ENCODE measurements at places on chromosomes 2 and 18.
A peak's percentile ranks its signal among the peaks of the same experiment; 100 is the strongest.

- DNase-seq: no peak
Measured at GRCh38 chr2:37782155-37782673, 110.8 kb upstream of the CDC42EP3 start.

GRCh38 chr2:35428548-35428947 is 927.0 kb upstream of the CRIM1 start:
- DNase-seq: peak; percentile 46

GRCh38 chr18:2281086-2281485 is 290.2 kb downstream of the METTL4 start:
- DNase-seq: no peak

- DNase-seq: no peak
Measured at GRCh38 chr2:64273524-64274398, 129.5 kb upstream of the PELI1 start.

DNA sequence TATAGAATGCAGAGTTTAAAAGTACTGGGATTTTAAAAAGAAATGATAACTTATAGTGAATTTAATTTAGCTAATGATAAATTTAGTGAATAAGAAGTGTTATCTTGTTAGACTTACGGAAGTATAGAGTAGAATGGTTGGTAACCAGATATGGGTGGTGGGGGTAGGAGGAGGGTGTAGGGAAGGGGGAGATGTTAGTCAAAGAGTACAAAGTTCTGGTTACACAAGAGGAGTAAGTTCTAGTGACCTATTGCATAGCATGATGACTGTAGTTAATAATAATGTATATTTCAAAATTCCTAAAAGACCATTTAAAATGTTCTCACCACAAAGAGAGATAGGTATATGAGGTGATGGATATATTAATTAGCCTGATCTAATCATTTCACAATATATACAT is 184.8 kb upstream of the STON1 start:
- DNase-seq: no peak

DNA sequence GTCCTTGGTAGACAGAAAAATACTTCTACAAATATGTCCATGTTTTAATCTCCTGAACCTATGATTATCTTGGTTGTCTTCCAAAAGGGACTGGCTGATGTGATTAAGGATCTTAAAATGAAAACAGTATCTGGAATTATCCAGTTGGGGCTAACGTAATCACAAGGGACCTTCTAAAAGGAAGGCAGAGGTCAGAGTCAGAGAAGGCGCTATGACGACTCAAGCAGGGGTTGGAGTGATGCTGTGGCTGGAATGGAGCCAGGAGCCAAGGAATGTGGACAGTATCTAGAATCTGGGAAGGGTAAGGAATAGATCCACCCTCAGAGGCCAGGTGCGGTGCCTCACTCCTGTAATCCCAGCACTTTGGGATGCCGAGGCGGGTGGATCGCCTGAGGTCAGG is 4.2 kb upstream of the USP14 start:
- DNase-seq: no peak

GRCh38 chr2:74566754-74567085 is 12.2 kb downstream of the DOK1 start:
- DNase-seq: no peak

- no peak for DNase-seq
Measured at GRCh38 chr2:128261245-128262128, 57.2 kb downstream of the HS6ST1 start.

DNA sequence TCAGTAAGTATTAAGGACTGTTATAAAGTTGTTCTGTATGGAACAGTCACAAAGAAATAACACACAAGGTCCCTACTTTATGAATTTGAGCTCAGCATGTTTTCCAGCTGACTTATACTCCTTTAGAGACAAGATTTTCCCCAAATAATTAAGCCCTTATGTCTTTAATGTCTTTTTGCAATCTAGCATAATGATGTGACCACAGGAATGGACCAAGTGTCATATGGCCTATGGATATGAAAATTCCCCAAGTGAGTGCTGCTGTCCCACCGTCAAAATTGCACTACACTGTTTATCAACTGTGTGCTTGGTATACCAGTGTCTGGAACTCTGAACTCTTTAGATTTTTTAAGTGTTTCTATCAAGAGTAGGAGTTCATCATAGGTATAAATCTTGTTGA is 369.6 kb downstream of the PID1 start:
- no peak for DNase-seq

DNA sequence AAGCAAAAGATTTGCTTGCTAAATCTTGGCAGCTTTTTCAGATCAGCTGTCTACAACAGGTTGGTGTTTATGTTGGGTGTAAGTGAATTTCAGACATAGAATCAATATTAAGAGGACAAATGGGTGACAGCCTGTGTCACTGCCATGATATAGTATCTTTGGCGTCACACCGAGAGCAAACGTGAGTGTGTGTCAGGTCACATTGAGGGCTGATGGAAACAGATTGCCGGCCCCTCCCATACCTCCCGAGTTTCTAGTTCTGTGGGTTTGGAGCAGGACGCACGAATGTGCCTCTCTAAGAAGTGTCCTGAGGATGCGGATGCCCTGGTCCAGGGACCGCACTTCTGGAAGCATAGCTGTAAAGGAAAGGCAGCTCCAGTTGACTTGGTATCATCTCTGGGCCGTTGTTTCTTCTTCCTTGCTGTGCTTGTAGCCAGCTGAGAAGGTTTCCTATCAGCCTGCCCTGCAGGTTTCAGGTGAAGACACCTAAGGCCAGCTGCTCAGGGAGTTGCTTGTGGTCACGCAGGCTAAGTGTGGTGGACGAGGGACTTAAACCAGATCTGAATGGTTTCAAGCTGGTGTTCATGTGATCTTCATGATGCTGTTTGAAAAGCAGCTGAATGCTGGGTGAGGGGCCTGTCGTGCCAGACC is 6.4 kb downstream of the AGAP1 start:
- DNase-seq: no peak

DNA sequence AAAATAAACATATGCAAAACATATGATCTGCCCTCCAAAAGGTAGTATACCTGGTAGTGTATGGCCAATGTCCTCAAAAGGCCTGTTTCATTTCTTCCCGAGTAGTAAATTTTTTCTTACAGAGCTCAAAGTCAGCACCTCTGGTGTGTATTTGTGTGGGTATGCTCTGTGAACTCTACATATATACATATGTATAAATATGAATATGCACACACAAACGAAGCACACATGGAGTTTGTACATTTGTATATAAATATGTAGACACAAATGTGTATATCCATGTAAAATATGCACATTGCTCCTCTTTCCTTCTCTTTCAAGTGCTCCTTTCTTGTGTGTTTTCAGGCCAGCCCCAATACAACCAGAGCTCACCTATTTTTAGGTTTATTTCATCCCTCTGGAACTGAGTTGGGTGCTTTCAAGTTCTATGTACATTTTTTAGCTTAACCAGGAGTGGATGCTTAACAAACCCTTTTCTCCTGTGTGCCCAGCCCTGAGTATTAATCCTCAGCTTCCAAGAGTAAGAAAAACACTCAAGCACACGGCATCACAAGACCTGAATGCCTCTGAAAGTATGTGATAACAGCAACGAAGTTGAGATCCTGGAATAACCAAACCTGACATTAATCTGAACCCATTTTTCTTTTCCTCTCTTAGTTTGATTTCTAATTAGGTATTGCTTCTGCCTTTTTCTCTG is 12.2 kb upstream of the GALNT5 start:
- DNase-seq: no peak

DNA sequence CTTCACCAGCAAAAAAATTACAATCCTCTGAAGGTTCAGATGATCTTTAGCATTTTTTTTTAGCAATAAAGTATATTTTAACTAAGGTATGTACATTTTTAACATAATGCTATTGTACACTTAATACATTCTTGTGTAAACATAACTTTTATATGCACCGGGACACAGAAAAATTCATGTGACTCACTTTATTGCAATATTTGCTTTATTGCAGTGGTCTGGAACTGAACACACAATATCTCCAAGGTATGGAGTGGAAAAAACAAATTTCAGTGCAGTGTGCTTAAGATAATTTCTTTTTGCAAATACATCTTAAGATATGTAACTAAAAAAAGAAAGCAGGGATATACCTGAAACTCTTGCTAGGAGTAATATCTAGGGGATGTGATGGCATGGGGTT is 5.1 kb upstream of the TWSG1 start:
- DNase-seq: no peak

DNA sequence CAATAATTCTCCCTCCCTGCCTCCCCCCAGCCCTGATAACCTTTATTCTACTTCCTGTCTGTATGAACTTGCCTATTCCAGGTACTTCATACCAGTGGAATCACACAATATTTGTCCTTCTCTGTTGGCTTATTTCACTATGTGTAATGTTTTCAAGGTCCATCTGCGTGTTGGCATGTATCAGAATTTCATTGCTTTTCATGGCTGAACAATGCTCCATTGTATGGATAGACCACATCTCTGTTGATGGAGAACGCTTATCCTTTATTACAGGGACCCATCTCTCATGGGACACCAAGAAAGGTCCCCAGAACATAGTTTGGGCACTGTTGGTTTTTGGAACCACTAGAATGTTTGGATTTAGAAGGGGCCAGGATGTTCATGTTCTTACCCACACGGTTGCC is 40.2 kb downstream of the ATOH8 start:
- no peak for DNase-seq

DNA sequence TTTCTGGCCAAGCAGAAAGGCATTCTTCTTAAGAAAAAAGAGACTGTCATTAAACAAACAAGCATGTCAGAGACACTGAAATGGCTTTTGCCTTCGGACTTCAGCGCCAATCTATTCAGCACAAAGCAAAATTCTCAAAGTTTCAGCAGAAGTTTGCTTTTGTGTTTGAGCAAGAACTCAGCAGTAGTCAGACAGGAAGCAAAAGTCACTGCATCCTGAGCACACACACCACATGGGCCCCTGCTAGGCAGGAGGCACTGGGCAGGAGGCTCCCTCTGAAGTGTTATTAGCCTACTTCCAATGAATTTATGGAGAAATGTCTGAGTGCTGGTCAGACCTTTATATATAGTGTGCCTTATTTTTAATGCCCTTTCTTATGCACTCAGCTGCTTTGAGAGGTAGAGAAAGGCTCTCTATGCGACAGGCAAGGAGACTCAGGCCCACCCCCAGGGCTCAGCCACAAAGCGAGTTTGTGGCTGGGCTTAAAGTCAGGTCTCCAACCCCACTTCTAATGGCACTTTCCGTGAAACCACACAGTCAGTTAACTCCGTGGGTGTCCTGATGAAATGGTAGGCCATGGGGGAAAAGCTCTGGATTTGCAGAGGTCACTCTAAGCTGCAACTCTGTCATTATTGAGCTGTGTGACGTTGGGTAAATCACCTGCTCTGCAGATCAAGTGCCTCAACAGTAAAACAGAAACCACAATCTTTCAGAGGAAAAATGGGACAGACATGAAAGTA is 161.0 kb upstream of the TMEM200C start:
- no peak for DNase-seq

DNA sequence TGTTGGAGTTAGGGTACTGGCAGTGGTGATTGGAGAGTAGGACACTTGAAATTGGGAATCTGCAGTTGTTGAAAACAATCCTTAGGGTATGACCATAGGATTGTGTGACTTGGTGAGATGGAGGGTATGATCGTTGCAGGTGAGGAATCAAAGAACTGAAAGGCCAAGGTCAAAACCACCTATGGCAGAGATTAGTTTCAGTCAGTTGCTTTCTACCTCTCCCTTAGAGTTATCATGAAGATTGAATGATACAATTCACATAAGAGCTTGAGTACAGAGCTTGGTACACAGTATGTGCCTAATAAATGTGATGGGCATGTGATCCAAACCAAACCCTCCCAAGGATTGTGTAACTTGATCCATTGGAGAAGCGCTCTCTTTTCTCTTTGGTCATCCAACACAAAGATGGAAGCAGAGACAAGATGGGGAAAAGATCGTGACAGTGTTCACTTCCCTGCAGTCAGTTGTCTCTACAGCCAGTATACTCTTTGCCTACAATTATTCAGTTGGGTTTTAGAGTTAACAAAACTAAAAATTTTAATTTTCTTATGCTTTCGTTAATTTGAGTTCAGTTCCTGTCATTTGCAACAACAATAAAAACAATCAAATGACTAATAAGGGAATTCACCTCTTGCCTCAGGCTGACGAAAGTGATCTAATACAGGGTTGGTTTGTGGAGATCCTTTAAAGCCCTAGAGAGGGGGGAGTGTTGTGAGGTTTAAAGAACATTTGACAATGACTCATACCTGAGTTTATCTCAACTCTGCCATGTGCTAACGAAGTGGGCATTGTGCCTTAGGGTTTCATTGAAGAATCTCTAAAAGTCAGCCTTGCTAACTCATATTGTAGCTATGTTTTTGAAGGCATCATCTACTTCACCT is 14.8 kb upstream of the SMAD2 start:
- DNase-seq: no peak

DNA sequence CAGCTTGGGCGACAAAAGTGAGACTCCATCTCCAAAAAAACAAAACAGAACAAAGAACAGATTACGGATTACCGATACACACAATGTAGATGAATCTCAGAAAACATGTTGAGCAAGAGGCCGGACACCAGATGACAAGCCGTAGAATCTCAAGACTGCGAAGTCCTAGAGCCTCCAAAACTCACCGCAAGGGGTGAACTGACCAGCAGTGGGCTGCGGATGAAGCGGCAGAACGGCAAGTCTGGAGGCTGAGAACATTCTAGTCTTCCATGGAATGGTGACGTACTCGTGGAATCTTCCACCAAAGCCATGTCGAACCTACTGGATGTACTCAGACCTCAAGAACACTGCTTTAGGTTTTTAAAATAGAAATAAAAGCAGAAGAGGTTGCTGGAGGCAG is 198.8 kb downstream of the NDUFA10 start:
- peak; percentile 3 for DNase-seq

- DNase-seq: no peak
Measured at GRCh38 chr2:56291711-56292110, 107.9 kb downstream of the CCDC85A start.

DNA sequence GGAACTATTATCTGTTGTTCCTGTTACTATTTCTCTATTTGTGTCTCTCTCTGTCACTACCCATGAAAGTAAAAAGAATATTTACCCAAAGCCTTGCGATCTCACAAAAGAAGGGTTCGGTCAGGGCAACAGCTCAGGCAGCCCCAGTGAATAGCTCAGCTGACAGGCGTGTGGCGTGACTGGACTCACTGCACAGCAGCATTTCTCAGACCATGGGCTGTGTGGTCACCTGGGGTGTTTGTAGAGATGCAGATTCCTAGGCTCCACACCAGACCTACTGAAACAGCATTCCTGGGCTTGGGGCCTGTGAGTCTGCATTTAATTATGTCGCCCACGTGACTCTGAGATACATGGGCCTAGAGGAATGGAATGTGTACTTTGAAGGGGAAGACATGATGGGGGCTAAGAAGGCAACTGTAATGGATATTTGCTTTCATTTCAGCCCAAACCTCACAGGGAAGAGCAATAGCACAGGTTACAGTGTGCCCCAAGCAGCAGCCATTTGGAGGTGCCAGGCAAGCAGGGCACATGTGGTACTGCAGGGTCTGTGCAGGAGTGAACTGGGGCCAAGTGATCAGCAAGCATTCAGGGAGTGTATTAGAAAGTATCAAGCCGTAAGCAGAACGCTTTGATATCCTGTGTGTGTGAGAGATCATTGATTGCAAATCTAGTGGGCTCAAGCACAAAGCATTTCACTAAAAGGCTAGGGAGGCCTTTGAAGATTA is 90.4 kb upstream of the RBMS1 start:
- DNase-seq: no peak

GRCh38 chr2:126586317-126586716 is 69.6 kb upstream of the GYPC start:
- DNase-seq: no peak

Measured in iPS-NIHi11 (cell line).